HS-27A (cell line): ENCODE measurements at places on chromosomes 7 and 10.

DNA sequence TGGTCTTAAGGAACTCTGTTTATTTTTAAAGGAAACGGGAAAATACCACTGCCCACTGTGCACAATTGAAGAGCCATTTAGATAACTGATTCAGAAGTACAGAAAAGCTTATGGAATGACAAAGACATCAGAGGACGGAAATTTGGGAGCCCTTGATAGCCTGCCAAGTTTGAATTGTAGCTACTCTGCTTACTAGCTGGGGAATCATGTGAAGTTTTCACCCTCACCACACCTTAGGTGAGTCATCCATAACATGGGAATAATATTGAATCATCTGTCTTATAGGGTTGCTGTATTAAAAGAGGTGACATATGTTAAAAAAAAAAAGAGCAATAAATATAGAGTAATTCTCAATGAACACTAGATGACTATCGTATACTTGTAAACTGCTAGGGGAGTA, 1104.2 kb downstream of the GATA3 start:
- peak; percentile 24 for DNase-seq

GRCh38 chr7:77537778-77538280, 734 bp downstream of the PTPN12 start:
- DNase-seq: no peak

- no peak for DNase-seq
These were observed 106.1 kb downstream of the SND1 start for GRCh38 chr7:127758105-127758504.

- no peak for DNase-seq
These were observed 14.6 kb upstream of the DRGX start for GRCh38 chr10:49410365-49411074.

GRCh38 chr7:27586825-27587224, 75.9 kb downstream of the HIBADH start:
- no peak for DNase-seq

- DNase-seq: no peak
These were observed 110.4 kb downstream of the NT5C2 start for GRCh38 chr10:103082683-103083082.

DNA sequence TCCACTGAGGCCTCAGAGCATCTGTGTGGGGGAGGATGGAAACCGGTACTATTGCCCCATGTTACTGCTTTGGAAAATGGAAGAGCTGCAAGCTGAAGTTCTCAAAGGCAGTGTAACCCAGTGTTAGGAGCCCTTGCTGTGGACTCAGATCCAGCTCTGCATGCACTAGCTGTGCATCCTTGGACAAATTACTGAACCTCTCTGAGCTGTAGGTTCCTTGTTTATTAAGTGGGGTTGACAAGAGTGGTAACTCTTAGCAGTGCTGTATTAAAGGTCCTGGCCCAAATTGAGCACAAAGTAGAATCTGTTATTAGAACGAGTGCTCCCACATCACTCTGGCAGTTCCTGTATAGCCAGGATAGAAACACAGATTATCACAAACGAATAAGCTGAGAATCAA, 234.2 kb downstream of the USP6NL start:
- DNase-seq: no peak

GRCh38 chr7:15686957-15687545, 568 bp upstream of the MEOX2 start:
- no peak for DNase-seq

DNA sequence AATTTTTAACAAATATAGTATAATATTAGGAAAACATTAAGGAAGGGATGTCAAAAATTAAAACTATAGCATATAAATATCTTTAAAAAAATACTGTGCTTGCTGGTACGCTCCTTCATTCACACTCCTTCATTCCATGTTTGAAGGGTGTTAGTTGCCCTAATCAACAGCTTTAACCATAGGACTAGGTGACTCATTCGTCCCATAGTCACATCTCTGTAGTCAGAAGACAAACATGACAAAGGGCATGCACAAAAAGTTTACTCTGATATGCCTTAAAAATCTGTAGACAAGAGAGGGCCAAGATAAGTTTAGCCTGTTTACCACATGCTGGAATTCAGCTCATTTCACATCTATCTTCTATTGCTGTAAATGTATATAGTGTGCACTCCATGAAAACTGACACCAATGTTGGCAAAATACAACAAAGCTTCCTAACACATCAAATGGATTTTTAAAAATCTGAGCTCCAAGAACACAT, 646 bp downstream of the FAM13C start:
- no peak for DNase-seq

- no peak for DNase-seq
These were observed 219.6 kb downstream of the ARHGAP12 start for GRCh38 chr10:31709028-31709427.

- DNase-seq: no peak
These were observed 9.4 kb upstream of the CACUL1 start for GRCh38 chr10:118764195-118764594.

DNA sequence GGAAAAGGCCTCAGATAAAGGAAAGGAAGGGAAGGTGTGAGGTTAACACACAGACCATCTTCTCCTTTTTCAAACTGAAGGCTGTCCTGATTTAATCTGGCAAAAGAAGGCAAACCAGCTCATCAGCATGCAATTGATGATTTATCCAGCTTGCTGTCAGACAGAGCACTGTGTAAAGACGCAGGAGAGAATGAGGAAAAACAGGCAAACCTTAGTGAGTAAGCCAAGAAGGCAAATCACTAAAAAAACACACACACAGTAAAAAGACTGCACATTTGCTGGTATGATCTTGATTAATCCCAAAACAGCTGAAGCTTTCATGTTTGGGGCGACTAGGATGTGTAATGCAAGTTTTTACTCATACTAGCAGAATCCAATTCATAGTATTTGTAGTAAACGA, 65.8 kb upstream of the SKAP2 start:
- DNase-seq: no peak

GRCh38 chr10:104257235-104257634, 2.5 kb downstream of the GSTO1 start:
- DNase-seq: no peak

DNA sequence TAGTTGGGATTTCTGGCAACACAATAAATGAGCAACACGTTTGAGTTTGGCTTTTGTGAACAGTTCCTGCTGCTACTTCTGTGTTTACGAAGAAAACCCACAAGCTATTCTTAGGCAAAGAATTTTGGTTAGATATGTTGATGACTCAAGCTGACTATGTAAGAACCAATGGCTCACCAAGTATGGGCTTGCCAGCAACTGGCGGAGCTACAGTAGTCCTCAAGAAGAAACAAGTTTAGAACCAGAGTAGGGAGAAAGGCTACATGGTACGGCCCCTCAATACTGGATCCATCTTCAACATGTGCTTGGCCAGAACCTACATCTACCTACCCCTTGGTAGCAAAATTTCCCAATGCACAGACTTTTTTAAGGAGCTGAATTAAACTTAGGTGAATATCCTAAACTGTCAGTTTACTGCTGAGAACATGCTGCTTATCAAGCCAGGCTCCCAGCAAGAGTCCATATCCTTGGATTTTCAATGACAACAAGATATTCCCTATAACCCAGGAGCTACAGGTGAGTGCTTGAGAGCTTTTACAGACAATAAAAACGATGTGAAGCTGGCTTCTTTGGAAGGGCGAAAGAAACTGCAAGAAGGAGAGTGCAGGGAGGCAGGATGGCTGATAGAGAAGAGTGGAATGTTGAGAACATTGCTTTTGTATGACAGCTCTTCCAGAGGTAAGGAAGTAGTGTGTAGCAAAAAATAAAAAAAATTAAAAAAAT, 74.3 kb upstream of the ASAH2 start:
- peak; percentile 61 for DNase-seq

DNA sequence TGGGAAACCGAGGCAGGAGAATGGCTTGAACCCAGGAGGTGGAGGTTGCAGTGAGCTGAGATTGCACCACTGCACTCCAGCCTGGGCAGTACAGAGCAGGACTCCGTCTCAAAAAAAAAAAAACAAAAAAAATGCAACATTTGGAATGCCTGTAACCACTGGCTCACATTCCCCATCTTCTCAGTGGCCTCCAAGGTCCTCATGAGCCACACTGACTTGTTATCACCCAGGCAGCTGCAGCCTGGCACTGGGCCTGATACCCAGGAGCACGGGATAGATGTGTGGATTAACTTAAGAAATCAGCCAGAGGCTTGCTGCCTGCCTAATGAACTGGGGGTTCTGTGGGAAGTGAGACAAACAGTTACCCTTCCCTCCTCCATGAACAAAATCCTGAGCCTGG, 23.0 kb downstream of the JCAD start:
- no peak for DNase-seq

DNA sequence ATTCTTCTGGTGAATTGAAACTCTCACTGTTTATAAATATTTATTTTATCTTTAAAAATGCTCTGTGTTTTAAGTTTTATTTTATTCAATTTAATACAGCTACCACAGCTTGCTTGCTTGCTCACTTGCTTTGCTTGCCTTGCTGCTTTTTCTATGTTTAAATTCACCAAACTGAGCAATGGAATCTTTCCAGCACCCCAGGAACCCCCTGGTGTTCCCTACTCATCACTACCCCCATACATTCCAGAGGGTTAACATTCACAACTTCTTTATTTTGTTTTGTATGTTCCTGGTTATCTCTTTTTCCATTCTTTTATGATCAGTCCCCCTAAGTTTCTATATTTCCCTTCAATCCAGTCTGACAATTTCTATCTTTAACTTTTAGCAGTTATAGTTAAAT, 166.5 kb upstream of the COL1A2 start:
- no peak for DNase-seq

DNA sequence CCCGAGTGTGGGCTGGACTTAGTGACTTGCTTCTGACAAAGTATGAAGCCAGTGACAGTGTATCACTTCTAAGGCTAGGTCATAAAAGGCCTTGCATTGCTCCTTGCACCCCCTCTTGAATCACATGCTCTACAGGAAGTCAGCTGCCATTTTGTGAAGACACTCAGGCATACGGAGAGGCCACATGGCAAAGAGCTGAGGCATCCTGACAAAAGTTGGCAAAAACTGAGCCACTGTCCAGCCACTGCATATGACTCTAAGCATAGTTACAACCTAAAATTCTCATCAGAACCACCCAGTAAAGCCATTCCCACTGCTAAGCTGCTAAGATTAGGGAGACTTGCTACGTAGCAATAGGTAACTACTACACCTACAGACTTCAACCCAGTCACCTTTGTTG, 18.6 kb downstream of the COBL start:
- DNase-seq: no peak

- DNase-seq: no peak
These were observed 17.1 kb upstream of the GTPBP4 start for GRCh38 chr10:971150-971542.
